ENCODE measurements at places on chromosomes 6 and 20.

- DNase-seq = no peak
Observed at GRCh38 chr20:2713285-2713684, 20.7 kb downstream of the EBF4 start.

- no peak for DNase-seq
Observed at GRCh38 chr20:24059174-24059573, 70.6 kb upstream of the GGTLC1 start.

GRCh38 chr20:63265891-63266515, 6.6 kb upstream of the ARFGAP1 start:
- peak; percentile 84 for DNase-seq

- no peak for DNase-seq
Observed at GRCh38 chr20:24309596-24309995, 159.8 kb upstream of the SYNDIG1 start.

GRCh38 chr6:86706449-86706848, 230.9 kb upstream of the HTR1E start:
- DNase-seq = no peak
